ENCODE measurements at places on chromosomes 2 and 18. TPM values are rescaled to one million over a fixed set of nuclear protein-coding genes. Genes with fewer than 3 reads are reported as not detected.

Gene GCG
- 21.1 TPM for total RNA-seq

Gene PPP1CB
- total RNA-seq = 269 TPM

Gene CCDC74B
- total RNA-seq = 3.8 TPM

DNA sequence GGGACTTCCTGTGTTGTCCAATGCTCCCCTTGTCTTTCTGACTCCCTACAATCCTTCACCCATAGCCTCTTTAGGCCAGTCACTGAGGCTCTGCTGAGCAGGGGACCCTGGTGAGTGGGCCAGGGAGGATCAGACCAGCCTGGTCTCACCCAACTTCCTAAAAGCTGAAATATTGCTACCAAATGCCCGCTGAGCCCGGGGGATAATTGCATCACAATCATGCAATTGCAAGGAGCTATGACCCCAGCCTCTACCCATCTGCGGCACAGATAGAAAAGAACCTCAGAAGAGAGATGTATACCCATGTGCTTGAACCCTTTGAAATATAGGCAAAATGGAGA lies 3.7 kb upstream of the SP100 start:
- H3K4me1 ChIP-seq = peaks cover 4% of the 10 kb centered on the region
- H3K4me3 ChIP-seq = peak overlapping the region; percentile 78
- H3K27me3 ChIP-seq = peaks cover 3% of the 10 kb centered on the region
- no peak for DNase-seq
- peak overlapping the region; percentile 93 for H3K27ac ChIP-seq
- no peaks in the 10 kb centered on the region for H3K36me3 ChIP-seq

DNA sequence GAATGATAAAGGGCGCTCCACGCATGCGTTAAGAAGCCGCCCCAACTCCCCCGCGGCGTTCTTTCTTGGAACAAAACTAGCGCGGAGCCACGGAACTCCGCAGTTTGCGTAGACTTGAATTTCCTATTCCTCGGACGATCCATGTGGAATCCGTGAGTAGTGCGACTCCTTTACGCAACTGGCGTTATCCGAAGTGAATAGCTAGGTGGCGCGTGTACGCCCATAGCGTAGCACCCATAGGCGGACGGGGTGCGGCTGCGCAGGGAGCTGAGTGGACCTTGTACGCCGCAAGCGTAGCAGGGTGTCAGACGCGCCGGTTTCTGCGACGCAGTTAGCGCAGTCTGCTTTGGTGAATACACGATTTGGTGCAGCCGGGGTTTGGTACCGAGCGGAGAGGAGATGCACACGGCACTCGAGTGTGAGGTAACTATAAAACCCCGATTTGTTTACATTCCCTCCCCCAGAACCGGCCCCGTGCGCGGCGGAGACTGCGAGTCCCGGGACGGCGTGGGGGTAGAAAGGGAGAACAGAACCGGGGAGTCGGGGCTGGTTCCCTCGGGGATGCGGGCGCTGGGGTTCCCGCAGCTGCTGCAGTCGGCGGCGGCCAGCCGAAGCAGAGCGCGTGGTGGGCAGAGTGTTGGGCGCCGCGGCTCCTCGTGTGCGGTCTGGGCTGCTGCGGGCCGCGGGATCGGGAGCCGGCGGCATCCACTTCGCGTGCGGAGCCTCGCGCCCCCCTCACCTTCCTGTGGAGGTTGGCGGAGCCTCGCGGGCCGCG lies at the start of gene SLC39A10:
Gene SLC39A10, plus strand, starts transcription at position 368 of the 775 bp plus-strand sequence. CDS start 22,817 bp downstream, outside the sequence.
- peak within 1 kb of the TSS; percentile 69 for H3K4me3 ChIP-seq
- peak within 1 kb of the TSS; percentile 98 for H3K27ac ChIP-seq
- DNase-seq = peak; percentile 98
- peaks cover 17% of the 10 kb centered on the region for H3K4me1 ChIP-seq

DNA sequence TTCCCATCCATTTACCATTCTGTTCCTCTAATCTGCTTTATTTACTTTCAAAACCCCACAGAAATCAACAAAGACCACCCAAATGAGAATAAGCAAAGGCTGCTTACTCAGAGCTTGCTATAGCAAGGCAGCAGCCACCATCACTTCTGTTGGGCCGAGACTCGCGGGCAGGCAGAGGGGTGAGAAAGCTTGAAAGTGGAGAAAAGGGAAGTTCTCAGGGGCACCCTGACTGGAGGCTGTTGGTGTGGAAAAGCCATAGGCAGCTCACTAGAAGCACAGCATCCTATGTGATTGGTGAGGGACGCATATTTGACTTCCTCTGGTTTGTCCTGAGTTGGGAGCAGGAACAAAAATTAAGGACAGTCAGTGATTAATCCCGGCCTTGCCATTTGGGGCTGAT lies 269.7 kb upstream of the THSD7B start:
- no peak for DNase-seq
- H3K4me1 ChIP-seq = no peaks in the 10 kb centered on the region
- no peak overlapping the region for H3K27ac ChIP-seq
- H3K27me3 ChIP-seq = no peaks in the 10 kb centered on the region

DNA sequence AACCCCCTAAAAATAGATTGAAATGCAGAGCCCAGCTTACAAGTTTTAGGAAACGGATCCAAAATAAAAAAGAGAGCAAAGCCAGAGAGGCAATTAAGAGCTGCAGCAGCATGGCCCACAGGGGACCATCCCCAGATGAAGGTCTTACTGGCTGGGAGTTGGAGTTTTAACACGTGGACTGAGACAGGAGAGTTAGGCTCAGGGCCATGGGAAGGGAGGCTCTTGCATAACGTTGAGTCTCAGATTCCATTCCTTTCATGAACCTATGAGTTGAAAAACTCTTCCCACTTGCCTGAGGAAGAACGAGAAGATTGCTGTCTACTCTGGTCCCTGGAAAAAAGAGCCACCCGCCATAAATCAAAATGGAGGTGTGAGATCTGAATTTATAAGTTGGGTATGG lies 101.8 kb upstream of the NDUFV2 start:
- no peak overlapping the region for H3K4me3 ChIP-seq
- H3K4me1 ChIP-seq = no peaks in the 10 kb centered on the region
- no peaks in the 10 kb centered on the region for H3K27me3 ChIP-seq
- no peak for DNase-seq
- H3K36me3 ChIP-seq = no peaks in the 10 kb centered on the region

DNA sequence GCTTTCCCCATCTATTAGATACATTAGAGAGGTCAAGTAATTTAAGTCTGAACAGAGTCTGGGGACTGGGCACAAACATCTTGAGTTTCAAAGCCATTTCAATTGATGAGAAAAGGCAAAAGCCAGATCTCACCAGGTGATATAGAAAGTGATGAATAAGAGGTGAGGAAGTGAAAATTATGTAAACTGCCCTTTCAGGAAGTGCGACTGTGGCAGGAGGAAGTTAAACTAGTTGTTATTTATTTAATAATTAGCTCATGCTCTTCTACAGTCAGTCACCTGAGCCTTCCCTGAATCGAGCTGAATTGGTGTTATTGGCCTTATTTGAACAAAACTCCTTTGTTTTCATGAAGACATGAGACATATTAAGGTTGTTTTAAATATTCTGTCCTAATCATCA lies 115.1 kb downstream of the CDH20 start:
- no peaks in the 10 kb centered on the region for H3K27me3 ChIP-seq
- H3K36me3 ChIP-seq = no peaks in the 10 kb centered on the region
- H3K4me3 ChIP-seq = no peak overlapping the region
- H3K27ac ChIP-seq = no peak overlapping the region
- H3K4me1 ChIP-seq = no peaks in the 10 kb centered on the region

- DNase-seq = no peak
- H3K36me3 ChIP-seq = no peaks in the 10 kb centered on the region
- H3K4me1 ChIP-seq = no peaks in the 10 kb centered on the region
- no peak overlapping the region for H3K4me3 ChIP-seq
Measured at GRCh38 chr2:191650896-191651773, 26.8 kb upstream of the NABP1 start.

Measured in hepatocyte (in vitro differentiated cells).